CMK (cell line): ENCODE measurements at places on chromosomes 16 and 17.

DNA sequence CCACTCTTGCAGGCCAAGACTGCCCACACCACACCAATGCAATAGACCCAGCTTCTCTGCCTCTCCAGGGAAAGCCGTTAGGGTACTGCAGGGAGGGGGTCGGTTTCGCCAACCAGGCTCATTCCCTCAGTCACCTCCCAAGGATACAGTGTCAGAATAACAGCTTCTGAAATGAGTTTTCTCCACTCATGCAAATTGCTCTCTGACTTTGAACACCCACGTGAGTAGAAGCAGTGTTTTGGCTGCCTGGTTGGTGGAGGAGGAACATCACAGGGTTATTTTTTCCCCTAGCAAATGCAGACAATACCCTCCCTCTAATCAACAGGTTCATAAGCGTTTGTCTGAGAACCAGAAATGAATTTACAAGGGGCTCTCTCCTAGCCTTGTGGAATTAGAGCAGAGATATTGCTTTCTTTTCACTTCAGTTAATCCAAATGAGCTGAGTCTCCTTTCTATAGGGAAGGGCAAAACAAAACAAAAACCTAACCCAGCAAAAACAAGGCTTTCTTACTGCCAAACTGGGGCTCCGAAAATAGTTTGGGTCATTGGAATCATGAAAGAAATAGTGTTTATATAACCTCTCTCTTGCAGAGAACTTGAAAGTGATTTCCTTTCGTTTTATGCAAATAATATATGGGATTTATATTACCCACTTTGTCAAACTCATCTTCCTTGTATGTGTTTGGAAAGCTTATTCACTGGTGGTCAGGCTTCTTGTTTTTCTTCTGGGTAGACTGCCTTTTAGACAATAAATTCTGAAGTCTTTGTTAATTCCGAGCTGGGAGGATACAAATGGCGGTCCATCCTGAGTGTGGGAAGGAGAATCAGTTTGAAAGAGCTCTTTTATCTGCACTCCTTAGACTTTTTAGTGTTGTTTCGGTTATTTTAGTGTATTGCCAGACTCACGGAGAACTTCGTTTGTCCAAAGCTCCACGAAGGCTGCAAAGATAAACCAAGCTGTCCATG is 229.9 kb downstream of the MSI2 start:
- DNase-seq = no peak

DNA sequence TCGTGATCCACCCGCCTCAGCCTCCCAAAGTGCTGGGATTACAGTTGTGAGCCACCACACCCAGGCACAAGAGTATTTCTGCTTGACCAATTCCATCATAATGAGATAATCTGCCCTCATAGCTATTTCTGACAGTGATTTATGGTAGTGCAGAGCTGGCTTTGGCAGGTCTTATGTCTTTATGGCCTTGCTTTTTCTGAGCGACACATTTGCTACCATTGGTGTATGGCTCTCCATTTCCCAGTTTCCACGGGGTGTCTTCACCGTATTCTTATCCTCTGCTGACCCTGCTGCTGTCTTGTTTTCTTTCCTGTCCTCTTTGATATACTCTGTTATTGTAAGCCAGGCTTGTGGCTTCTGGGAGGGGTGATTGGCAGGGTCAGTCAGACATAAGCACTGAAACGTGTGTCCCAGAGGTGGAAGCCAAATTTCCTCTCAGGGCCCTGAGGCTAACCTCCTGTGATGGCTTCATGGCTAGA is 161.1 kb upstream of the TBX2 start:
- DNase-seq = no peak

- peak; percentile 64 for DNase-seq
Observed at GRCh38 chr17:16987830-16988601, 16.1 kb upstream of the TNFRSF13B start.

DNA sequence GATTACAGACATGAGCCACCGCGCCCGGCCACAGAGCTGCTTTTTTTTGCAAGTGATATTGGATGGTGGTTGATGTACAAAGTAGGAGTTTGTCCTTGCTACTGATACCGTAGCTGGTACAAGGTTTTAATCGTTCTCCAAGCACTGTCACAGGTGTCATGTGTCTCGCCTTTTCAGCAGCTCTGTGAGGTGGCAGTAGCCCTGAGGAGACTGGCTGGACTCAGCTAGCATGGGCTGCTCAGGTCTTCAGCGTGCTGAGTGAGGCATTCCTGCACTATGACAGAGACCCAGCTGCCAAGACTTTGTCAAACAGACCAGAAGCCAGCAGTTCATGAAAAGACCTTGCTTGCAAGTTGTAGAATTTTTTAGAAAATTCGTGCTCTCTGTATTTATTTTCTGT is 7.2 kb downstream of the WWOX start:
- no peak for DNase-seq

DNA sequence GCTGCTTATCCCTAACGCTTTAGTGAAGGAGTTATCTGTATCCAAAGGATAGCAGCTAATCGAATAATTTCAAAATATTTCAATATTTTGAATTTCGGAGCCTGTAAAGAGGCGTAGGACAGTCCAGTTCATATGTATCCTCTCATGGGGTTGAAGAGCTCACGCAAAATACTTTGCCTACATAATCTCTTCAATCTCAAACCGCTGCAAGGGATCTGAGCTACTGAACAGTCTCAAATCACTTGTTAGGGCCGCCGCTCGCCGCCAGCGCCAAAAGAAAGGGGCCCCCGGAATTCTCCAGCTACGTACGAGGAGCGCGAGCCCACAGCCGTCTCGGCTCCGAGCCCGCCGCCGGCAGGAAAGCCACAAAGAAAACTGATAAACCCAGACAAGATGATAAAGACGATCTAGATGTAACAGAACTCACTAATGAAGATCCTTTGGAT is 601 bp upstream of the RFWD3 start:
- peak; percentile 41 for DNase-seq
